ENCODE measurements at places on chromosomes 1 and 21. TPM values are rescaled to one million over a fixed set of nuclear protein-coding genes. Genes with fewer than 3 reads are reported as not detected.
A peak's percentile ranks its signal among the peaks of the same experiment; 100 is the strongest.

- no peak overlapping the region for H3K4me3 ChIP-seq
- no peak overlapping the region for H3K27ac ChIP-seq
- no peaks in the 10 kb centered on the region for H3K4me1 ChIP-seq
- no peaks in the 10 kb centered on the region for H3K27me3 ChIP-seq
These were observed 5.6 kb downstream of the SLC5A9 start for GRCh38 chr1:48228156-48228555.

DNA sequence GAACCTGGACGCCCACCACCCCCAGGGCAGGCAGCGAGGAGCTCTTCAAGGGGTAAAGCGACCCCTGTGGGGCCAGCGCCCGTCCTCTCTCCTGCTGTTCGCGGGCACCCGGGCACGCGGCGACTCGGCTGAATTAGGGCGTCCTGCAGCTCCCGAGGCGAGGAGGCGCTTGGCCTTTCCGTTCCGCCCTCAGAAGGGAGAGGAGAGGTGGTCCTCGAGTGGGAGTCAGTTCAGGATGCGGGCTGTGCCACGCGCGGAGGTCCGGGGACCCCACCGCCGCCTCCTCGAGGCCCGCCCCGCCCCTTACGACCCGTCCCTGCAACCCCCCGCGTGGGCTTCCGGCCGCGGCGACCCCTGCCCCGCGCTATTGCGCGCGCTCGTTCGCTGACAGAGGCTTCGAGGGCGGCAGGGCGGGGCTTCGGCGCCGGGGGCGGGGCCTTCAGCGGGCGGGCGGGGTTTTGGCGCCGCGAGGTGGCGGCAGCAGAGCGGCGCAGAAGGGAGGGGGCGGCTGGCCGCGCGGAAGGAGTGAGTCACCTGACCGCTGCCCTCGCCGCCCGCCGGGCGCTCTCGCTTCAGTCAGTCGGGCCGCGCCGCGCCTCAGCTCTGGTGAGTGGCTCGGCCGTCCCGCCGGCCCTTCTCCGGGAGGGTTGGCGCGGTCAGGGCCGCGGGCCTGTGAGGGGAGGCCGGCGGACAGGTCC, at the start of gene BACH1:
Gene BACH1 (plus strand): TSS at position 575 of the 698 bp plus-strand sequence. CDS start 22,359 bp downstream, outside the sequence.
- H3K27ac ChIP-seq: peak within 1 kb of the TSS; percentile 85
- peak within 1 kb of the TSS; percentile 82 for H3K4me3 ChIP-seq
- DNase-seq: peak; percentile 92
- peaks cover 25% of the 10 kb centered on the region for H3K4me1 ChIP-seq
- no peaks in the 10 kb centered on the region for H3K27me3 ChIP-seq
- no peaks in the 10 kb centered on the region for H3K36me3 ChIP-seq

GRCh38 chr1:182677397-182678098, 6.8 kb downstream of the RGS8 start:
- peaks cover 4% of the 10 kb centered on the region for H3K4me1 ChIP-seq
- no peak overlapping the region for H3K27ac ChIP-seq

DNA sequence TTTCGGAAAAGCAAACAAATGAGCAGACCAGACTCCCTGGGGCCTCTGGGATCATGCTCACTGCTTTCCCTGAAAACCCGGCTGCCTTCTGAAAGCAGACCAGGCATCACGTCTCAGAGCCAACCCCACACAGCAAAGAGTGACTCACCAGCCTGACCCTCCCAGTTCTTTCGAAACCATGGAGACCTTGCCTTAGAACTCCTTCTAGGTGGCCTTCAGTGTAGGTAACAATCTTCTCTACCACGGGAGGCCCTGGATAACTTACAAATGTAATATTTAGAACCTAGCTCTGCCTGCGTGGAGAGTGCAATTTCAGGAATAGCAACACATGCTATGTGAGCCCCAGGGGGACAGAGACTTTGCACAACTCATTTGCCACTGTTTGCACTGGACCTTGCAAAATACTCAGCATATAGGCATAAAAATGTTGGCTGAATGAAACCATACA, 105.2 kb downstream of the SUSD4 start:
- H3K4me1 ChIP-seq: no peaks in the 10 kb centered on the region
- H3K4me3 ChIP-seq: no peak overlapping the region
- H3K27me3 ChIP-seq: no peaks in the 10 kb centered on the region
- no peak overlapping the region for H3K27ac ChIP-seq

DNA sequence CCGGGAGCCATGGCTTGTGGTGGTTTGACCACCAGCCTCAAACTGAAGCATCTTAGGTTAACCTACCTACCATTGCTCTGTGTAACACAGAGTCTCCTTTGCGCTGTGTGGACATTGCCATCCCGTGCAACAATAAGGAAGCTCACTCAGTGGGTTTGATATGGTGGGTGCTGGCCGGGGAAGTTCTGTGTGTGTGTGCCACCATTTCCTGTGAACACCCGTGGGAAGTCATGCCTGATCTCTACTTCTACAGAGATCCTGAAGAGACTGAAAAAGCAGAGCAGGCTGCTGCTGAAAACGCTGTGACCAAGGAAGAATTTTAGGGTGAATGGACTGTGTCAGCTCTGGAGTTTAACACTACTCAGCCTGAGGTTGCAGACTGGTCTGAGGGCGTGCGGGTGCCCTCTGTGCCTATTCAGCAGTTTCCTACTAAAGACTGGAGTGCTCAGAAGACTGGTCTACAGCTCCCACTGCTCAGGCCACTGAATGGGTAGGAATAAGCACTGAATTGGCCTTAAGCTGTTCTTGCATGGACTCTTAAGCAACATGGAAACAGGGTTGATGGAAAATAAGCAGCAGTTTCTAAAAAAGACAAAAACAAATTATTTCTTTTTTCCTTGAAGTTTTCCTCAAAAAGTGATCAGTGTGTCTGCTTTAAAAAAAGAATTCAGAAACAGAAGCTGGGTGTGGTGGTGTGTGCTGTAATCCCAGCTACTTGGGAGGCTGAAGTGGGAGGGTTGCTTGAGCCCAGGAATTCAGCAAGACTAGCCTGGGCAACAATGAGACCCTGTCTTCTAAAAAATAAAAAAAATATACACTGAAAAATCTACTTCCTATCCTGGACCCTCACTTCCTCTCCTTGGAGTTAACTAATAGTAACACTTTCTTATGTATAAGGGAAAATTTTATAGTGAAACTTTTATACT, 14.6 kb downstream of the CEP350 start:
- peaks cover 19% of the 10 kb centered on the region for H3K4me1 ChIP-seq
- peak; percentile 32 for DNase-seq
- peak overlapping the region; percentile 80 for H3K27ac ChIP-seq
- no peak overlapping the region for H3K4me3 ChIP-seq

- H3K27ac ChIP-seq: no peak overlapping the region
- no peaks in the 10 kb centered on the region for H3K4me1 ChIP-seq
- H3K36me3 ChIP-seq: no peaks in the 10 kb centered on the region
- no peaks in the 10 kb centered on the region for H3K27me3 ChIP-seq
These were observed 37.3 kb downstream of the C1orf21 start for GRCh38 chr1:184424157-184424556.

DNA sequence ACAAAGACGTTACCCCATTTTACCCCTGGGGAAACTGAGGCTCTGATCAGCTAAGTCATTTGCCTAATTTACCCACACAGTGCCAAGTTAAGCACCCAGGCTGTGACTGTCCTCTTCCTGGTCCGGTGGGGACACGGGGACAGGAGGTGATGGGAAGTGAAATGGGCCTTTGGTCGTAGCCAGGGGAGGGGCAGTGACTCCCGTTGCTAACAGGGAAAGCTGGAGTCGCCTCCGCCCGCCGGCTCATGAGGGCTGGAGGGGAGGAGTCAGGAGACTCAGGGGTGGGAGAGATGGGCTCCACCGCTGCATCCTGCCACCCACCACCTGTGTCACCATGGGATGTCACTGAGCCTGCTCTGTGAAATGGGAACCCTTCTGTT, 139.3 kb downstream of the PGBD5 start:
- no peak overlapping the region for H3K4me3 ChIP-seq
- H3K36me3 ChIP-seq: no peaks in the 10 kb centered on the region
- no peak overlapping the region for H3K27ac ChIP-seq
- no peaks in the 10 kb centered on the region for H3K27me3 ChIP-seq

GRCh38 chr1:147919896-147920295, 8.3 kb upstream of the GPR89B start:
- no peak for DNase-seq
- H3K27me3 ChIP-seq: no peaks in the 10 kb centered on the region

- no peak overlapping the region for H3K4me3 ChIP-seq
- H3K36me3 ChIP-seq: no peaks in the 10 kb centered on the region
- H3K27me3 ChIP-seq: no peaks in the 10 kb centered on the region
- H3K27ac ChIP-seq: no peak overlapping the region
- no peak for DNase-seq
- no peaks in the 10 kb centered on the region for H3K4me1 ChIP-seq
These were observed 502.9 kb upstream of the ZRANB2 start for GRCh38 chr1:71583756-71584155.

- no peaks in the 10 kb centered on the region for H3K27me3 ChIP-seq
- no peaks in the 10 kb centered on the region for H3K4me1 ChIP-seq
- H3K27ac ChIP-seq: no peak overlapping the region
- H3K36me3 ChIP-seq: no peaks in the 10 kb centered on the region
- no peak overlapping the region for H3K4me3 ChIP-seq
- no peak for DNase-seq
These were observed 30.9 kb upstream of the PLXNA2 start for GRCh38 chr1:208275083-208275482.

- H3K27me3 ChIP-seq: no peaks in the 10 kb centered on the region
- no peak for DNase-seq
- H3K36me3 ChIP-seq: no peaks in the 10 kb centered on the region
These were observed 202.1 kb upstream of the PLXNA2 start for GRCh38 chr1:208446271-208446691.

GRCh38 chr1:61757950-61758349, 15.7 kb downstream of the PATJ start:
- no peak overlapping the region for H3K4me3 ChIP-seq
- peaks cover 6% of the 10 kb centered on the region for H3K4me1 ChIP-seq
- no peaks in the 10 kb centered on the region for H3K36me3 ChIP-seq
- no peak overlapping the region for H3K27ac ChIP-seq
- no peak for DNase-seq
- H3K27me3 ChIP-seq: no peaks in the 10 kb centered on the region

DNA sequence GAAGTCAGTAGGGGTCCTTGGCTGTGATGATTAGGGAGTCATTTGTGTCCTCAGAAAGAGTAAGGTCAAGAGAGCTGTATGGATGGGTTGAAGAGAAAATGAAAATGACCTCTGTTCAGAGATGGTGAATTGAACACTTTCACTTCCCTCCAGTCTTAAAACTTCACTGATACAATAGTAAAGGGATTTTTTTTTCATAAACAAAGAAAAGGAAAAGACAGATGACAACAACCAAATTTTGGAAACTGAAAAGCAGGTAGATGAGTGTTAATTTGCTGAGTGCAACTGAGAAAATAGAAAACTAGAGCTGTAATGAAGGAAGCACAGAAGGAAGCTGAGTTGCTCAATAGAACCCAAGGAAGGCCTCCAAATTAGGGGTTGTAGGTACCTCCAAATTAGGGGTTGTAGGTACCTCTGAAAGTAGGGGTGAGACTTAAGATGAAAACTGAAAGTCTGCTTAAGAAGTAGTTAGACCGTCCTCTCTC, 14.8 kb upstream of the S1PR1 start:
- H3K27me3 ChIP-seq: no peaks in the 10 kb centered on the region
- H3K27ac ChIP-seq: no peak overlapping the region
- H3K36me3 ChIP-seq: no peaks in the 10 kb centered on the region
- DNase-seq: no peak
- H3K4me1 ChIP-seq: no peaks in the 10 kb centered on the region

GRCh38 chr1:115423776-115424175, 85.7 kb upstream of the NGF start:
- no peak overlapping the region for H3K27ac ChIP-seq
- no peaks in the 10 kb centered on the region for H3K27me3 ChIP-seq
- H3K4me3 ChIP-seq: no peak overlapping the region
- no peaks in the 10 kb centered on the region for H3K36me3 ChIP-seq

GRCh38 chr1:216379441-216379840, 43.8 kb downstream of the USH2A start:
- H3K4me3 ChIP-seq: no peak overlapping the region
- no peak overlapping the region for H3K27ac ChIP-seq
- H3K27me3 ChIP-seq: no peaks in the 10 kb centered on the region
- H3K36me3 ChIP-seq: no peaks in the 10 kb centered on the region
- DNase-seq: no peak
- H3K4me1 ChIP-seq: no peaks in the 10 kb centered on the region

- no peak for DNase-seq
- no peak overlapping the region for H3K27ac ChIP-seq
- H3K36me3 ChIP-seq: no peaks in the 10 kb centered on the region
- H3K27me3 ChIP-seq: no peaks in the 10 kb centered on the region
These were observed 2.6 kb downstream of the KCNA3 start for GRCh38 chr1:110672001-110672752.

DNA sequence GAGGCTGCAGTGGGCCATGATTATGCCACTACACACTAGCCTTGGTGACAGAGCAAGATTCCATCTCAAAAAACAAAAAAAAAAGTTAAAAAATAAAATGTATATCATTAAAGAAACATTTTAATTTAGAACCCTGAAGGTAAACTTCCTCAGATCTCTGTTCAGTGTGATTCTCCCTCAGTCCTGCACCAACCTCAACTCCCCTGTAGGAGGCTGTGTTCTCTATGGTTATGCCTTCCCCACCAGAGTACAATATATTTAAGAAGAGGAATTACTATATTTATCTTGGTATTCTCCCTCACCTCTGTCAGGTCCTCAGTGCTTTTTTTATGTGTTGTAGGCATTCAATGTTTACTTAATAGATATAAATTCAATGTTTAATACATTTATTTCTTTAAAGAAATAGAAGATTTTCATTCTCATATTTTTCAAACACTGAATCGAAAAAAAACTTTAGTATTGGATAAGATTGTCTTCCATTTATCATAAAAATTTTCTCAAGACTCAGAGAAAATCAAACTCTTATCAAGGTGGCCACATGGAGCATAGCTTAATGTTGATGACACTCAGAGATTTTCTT, 4.8 kb upstream of the LRRC8B start:
- H3K27me3 ChIP-seq: no peaks in the 10 kb centered on the region
- H3K4me3 ChIP-seq: no peak overlapping the region
- H3K27ac ChIP-seq: no peak overlapping the region
- DNase-seq: peak; percentile 51

DNA sequence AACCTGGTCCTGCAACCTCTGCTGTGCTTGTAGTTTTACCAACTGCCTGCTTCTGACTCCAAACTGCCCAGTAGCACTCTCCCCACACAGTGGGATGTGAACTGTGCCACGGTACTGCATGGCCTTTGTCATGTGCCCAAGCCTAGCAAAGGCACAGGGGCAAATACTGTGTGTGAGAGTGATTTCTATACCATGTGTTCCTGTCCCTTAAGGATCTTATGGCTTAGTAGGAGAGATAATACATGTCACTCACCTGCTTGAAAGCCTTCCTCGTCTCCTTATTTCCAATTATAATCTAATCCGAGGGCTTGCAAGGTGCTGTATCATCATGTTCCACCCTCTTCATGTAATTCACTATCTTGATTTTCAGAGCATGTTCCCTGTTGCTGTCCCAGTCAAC, 51.3 kb downstream of the UBE4B start:
- no peak for DNase-seq
- H3K4me1 ChIP-seq: no peaks in the 10 kb centered on the region
- no peak overlapping the region for H3K27ac ChIP-seq
- H3K27me3 ChIP-seq: no peaks in the 10 kb centered on the region

AADACL4 gene
- total RNA-seq: not detected

DVL1 gene
- total RNA-seq: 183 TPM

GPR153 gene
- total RNA-seq: 5.7 TPM

CAPN9 gene
- 0.16 TPM for total RNA-seq

SPOCD1 gene
- total RNA-seq: 32.0 TPM

OXCT2 gene
- 90.0 TPM for total RNA-seq
